Left ventricle myocardium superior (tissue), 1 donor: ENCODE measurements at places on chromosomes 16 and 17. TPM values are rescaled to one million over a fixed set of nuclear protein-coding genes. Genes with fewer than 3 reads are reported as not detected.

TLCD2 gene
- 1.7 TPM for total RNA-seq

- no peak for DNase-seq
These were observed 2.1 kb downstream of the PPP1R1B start for GRCh38 chr17:39628655-39629493.

DNA sequence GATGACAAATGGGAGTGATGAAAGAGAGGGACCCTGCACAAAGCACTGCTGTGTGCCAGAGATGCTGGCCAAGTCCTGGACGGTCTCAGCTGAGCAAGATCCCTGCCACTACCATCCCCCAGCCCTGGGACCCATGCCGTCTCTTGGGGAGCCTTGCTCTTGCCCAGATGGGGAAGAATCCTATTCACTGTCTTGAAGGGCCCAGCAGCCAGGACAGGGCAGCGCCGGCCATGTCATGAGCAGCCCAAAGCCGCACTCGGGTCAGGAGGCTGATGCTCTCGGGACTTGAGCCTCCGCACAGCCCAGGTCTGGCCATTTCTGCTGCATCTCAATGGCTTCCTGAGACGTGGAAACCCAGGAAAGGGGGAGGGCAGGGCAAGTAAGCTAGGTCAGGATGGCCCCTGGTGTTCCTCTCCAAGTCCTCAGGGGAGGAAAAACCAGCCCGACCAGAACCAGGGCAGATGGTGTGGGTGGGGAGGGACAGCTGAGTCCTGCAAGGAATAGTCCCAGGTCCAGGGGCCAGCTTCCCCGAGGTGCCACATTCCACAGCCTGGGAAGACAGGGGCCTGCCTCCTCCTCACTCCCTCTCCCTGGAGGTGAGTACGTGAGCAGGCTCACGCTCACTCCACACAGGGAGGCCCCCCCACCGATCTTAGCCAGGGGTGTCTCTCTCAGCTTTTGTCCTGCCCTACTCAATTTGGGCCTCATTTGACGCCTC is 7.8 kb upstream of the KRT19 start:
- no peak for DNase-seq

GRCh38 chr17:27635275-27635823 is 4.4 kb downstream of the LGALS9 start:
- DNase-seq = no peak

DNA sequence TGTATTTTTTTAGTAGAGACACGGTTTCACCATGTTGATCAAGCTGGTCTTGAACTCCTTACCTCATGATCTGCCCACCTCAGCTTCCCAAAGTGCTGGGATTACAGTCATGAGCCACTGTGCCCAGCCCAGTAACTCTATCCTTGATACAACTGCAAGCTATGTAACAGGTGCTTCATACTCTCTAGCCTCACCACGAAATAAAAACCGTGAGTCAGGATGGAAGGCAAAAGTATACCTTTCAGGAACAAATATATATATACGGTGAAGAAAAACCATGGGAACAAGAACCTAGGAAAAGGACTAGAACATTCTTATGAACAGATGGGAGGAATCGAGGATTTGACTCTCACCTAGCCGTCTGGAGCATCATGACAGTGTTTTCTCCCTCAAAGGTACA is 9.6 kb upstream of the FBF1 start:
- no peak for DNase-seq

- DNase-seq = no peak
These were observed 2.4 kb downstream of the NUP93 start for GRCh38 chr16:56732366-56732765.

CPNE7 gene
- not detected for total RNA-seq

HASPIN gene
- 0.45 TPM for total RNA-seq
